IMR-90 (cell line): ENCODE measurements at places on chromosomes 7 and 10. TPM values are rescaled to one million over a fixed set of nuclear protein-coding genes. Genes with fewer than 3 reads are reported as not detected.

Gene GNG11
- total RNA-seq = 6.1 and 11.1 TPM in 2 replicates

- H3K27ac ChIP-seq = no peak overlapping the region
- H3K36me3 ChIP-seq = peaks cover 5% of the 10 kb centered on the region
- peaks cover 3% of the 10 kb centered on the region; the same call in 1 of the 2 replicates for H3K4me1 ChIP-seq
- DNase-seq = no peak
- H3K4me3 ChIP-seq = no peak overlapping the region
- H3K27me3 ChIP-seq = no peaks in the 10 kb centered on the region
These were observed 7.4 kb downstream of the TMEM248 start for GRCh38 chr7:66928388-66928787.

Gene GHRHR
- total RNA-seq = not detected in 2 replicates

GRCh38 chr10:89652806-89653370 lies 7.8 kb upstream of the PANK1 start:
- H3K4me1 ChIP-seq = no peaks in the 10 kb centered on the region
- no peak for DNase-seq
- H3K27ac ChIP-seq = no peak overlapping the region
- H3K4me3 ChIP-seq = no peak overlapping the region

DNA sequence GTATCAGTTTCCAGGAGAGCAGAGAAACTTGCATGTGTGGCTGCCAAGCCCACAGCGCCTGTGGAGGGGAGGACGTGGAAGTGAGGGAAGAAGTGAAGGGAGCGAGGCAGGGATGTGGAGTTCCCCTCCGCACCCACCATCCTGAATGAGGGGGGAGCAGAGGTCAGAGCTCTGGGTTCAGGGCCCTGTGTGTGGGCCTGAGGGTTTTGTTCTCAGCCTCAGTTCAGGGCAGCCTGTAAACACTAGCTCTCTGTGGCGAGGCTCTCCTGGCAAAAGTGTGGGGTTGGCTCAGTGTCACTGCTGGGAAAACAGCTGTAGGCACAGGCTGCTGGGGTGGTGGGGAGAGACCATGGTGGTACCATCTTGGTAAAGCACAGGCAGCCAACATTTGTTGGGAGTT lies 108.4 kb downstream of the C10orf105 start:
- DNase-seq = no peak
- H3K4me3 ChIP-seq = no peak overlapping the region
- H3K27me3 ChIP-seq = peaks cover 38% of the 10 kb centered on the region
- no peaks in the 10 kb centered on the region for H3K4me1 ChIP-seq

Gene KLF14
- not detected in 2 replicates for total RNA-seq

Gene SFTPD
- not detected in 2 replicates for total RNA-seq

Gene SLC26A3
- total RNA-seq = not detected in 2 replicates
